ENCODE measurements at places on chromosomes 6 and 20.

DNA sequence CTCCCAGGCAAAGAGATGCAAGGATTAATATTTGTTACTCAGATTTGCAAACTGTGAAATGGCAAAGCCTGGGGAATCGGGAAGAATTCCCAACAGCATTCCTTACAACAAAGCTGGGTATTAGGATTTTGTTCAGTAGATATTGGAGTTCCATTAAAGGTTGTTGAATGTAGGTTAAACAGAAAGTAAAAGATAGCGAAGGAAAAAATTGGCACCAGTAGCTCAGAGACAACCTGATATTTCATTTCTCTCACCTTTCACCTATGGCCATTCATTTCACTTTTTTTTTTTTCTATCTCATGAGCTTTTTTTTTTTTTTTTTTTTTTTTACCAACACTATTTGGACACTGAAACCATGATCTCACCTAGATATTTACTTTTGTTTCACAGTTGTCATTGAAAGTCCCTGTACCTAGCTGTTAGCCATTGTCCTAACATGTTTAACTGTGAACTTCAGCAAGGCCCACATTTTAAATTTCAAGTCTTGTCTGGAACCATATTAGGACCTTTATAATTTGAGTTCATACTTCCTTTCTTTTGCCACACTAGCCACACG, 552.5 kb downstream of the HAO1 start:
- DNase-seq: no peak

GRCh38 chr6:43658161-43658560, 13.3 kb downstream of the RSPH9 start:
- no peak for DNase-seq

GRCh38 chr6:36526066-36526465, 21.2 kb downstream of the STK38 start:
- DNase-seq: no peak

- no peak for DNase-seq
Observed at GRCh38 chr6:119985952-119986736, 636.6 kb upstream of the MAN1A1 start.

All from fibroblast of pulmonary artery (primary cell).